Endodermal cell (in vitro differentiated cells): ENCODE measurements at places on chromosomes 12 and 14. TPM values are rescaled to one million over a fixed set of nuclear protein-coding genes. Genes with fewer than 3 reads are reported as not detected.

GRCh38 chr12:43694879-43695278 is 63.7 kb downstream of the PUS7L start:
- H3K27ac ChIP-seq, result no peak overlapping the region
- no peak overlapping the region for H3K4me3 ChIP-seq
- H3K27me3 ChIP-seq, result peaks cover 8% of the 10 kb centered on the region

GRCh38 chr14:52950410-52950897 is 396 bp downstream of the FERMT2 start:
- H3K27me3 ChIP-seq, result no peaks in the 10 kb centered on the region
- peak overlapping the region; percentile 90 for H3K4me3 ChIP-seq
- peak; percentile 74 for DNase-seq
- peaks cover 31% of the 10 kb centered on the region for H3K36me3 ChIP-seq

GRCh38 chr12:59393506-59393905 is 202.3 kb upstream of the SLC16A7 start:
- no peak overlapping the region for H3K27ac ChIP-seq
- DNase-seq, result no peak
- no peaks in the 10 kb centered on the region for H3K27me3 ChIP-seq
- H3K4me1 ChIP-seq, result no peaks in the 10 kb centered on the region
- H3K4me3 ChIP-seq, result no peak overlapping the region
- H3K36me3 ChIP-seq, result no peaks in the 10 kb centered on the region

DNA sequence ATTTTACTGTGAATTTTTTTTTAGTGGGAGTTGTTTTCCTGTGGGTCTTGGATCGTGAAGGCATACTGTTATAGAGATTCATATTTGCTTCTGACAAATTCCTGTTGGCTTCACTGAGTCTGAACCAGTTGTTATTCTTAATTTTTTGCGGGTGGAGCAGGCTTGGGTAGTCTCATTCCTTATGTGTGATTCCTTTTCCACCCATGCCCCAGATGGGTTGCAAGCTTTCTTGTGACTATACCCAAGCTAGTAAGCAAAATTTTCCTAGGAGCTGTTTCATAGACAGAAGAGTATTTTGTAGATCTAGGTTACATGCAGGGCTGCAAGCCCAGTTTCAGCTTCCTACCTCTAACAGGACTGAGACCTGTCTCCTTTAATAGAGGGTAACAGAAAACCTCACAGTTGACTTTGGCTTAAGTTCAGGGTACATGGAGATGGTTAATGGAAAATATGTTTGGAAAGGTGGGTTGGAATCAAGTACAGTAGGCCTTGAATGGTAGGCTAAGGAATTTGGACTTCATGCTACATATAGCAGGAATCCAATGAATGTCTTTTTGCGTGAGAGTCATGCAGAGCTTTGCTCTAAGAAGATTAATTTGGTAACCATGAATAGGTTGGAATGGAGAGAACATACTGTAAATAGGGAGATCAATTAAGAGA is 29.0 kb downstream of the TRMT5 start:
- H3K27me3 ChIP-seq, result no peaks in the 10 kb centered on the region
- no peak for DNase-seq
- H3K27ac ChIP-seq, result no peak overlapping the region
- no peaks in the 10 kb centered on the region for H3K36me3 ChIP-seq

DNA sequence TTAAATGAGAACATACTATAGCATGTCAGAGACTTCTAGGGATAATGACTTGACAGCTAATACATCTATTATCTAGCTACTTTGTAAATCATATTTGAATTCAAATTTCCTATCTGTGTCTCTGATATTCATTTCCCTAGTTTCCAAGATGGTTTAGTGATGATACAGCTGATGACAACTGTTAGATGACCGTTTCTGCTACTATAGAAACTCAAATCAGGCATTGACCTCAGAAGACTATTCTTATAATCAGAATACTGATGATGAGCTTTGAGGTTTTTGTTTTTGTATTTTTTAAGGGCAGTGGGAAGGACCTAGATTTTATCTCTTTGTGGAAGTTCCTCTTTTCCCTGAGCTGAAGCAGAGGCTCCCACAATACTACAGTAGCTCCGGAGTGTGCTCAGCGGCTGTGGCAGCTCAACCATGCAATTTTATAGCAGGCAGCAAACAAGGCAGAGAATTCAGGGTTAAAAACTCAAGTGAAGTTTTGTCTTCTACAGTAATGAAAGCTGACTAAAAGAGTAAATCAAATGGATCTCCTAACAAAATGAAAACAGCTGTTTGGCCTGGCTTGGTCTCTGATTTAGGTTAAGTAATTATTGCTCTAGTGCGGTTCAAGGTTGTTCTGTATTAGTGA is 145.1 kb downstream of the SLC25A21 start:
- no peaks in the 10 kb centered on the region for H3K4me1 ChIP-seq
- H3K27me3 ChIP-seq, result no peaks in the 10 kb centered on the region
- H3K36me3 ChIP-seq, result no peaks in the 10 kb centered on the region
- H3K4me3 ChIP-seq, result no peak overlapping the region
- no peak overlapping the region for H3K27ac ChIP-seq

GRCh38 chr12:54602661-54603060 is 14.2 kb upstream of the PPP1R1A start:
- no peaks in the 10 kb centered on the region for H3K36me3 ChIP-seq
- H3K27ac ChIP-seq, result no peak overlapping the region
- peak; percentile 17 for DNase-seq
- peaks cover 15% of the 10 kb centered on the region for H3K27me3 ChIP-seq
- no peak overlapping the region for H3K4me3 ChIP-seq
- no peaks in the 10 kb centered on the region for H3K4me1 ChIP-seq

GRCh38 chr12:61891632-61892031 is 368.6 kb upstream of the USP15 start:
- DNase-seq, result no peak
- H3K27ac ChIP-seq, result no peak overlapping the region
- H3K36me3 ChIP-seq, result no peaks in the 10 kb centered on the region

- H3K36me3 ChIP-seq, result no peaks in the 10 kb centered on the region
- H3K4me3 ChIP-seq, result no peak overlapping the region
- no peak overlapping the region for H3K27ac ChIP-seq
- no peaks in the 10 kb centered on the region for H3K27me3 ChIP-seq
Observed at GRCh38 chr12:124553862-124554428, 13.5 kb downstream of the NCOR2 start.

DNA sequence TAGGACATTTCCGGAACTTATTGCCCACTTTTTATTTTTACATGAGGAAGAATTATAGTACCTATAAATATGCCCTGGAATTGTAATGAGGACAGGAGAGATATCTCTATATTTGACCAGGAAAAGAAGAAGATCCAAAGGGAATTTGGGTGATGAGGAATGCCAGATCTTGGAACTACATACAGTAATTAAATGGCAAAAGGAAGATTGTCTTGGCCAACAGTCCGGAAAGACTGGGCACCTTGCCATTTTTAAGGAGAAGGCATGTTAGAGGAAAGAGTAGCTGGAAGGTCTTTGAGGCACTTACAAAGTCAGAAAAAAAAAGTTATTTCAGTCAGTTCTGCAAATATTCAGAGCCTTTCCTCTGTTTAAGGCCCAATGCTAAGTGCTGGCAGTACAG is 616.4 kb downstream of the MED13L start:
- no peaks in the 10 kb centered on the region for H3K27me3 ChIP-seq
- peaks cover 1% of the 10 kb centered on the region for H3K4me1 ChIP-seq
- H3K36me3 ChIP-seq, result no peaks in the 10 kb centered on the region
- DNase-seq, result no peak

DNA sequence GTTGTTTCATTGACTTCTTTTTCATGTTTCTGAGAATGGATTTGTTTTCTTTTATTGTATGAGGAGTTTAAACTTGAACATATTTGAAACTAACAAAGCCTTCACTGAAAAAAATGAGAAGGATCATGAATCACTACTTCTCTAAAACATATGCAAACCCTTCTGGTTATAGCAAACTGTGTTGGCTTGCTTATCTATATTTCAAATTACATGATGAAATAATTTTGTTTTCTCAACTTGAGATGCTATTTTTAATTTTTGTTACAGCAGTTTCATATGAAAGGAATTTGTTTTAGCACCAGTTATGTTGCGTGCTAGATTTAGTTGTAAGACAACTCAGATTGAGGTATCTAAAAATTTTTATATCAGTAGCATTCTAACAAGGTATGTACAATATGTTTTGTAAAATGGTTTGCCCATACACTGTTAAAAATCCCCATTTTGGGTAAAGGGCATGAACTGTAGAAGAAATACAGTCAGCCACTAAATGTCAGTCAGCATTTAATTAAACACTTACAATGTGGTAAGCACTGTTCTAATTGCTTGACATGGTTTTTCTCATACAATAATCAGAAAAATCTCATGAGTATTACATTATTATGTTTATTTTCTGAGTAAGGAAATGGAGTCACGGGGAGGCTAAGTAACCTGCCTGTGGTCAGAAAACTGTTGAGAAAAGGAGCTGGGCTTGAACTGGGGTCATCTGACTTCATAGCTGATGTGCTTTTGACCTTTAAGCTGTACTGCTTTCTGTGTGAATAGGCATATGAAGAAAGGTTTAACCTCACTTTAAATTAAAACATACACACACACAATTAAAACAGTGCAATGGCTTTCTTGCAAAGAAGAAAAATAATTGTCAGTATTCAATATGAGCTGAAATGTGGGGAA is 105.7 kb downstream of the PLEKHA5 start:
- DNase-seq, result no peak
- no peaks in the 10 kb centered on the region for H3K27me3 ChIP-seq
- H3K27ac ChIP-seq, result no peak overlapping the region
- no peak overlapping the region for H3K4me3 ChIP-seq

GRCh38 chr14:96062010-96062409 is 22.8 kb downstream of the C14orf132 start:
- H3K4me1 ChIP-seq, result no peaks in the 10 kb centered on the region
- H3K4me3 ChIP-seq, result no peak overlapping the region
- DNase-seq, result peak; percentile 44
- H3K27ac ChIP-seq, result no peak overlapping the region

GRCh38 chr14:25009891-25010290 is 40.1 kb downstream of the STXBP6 start:
- H3K4me1 ChIP-seq, result peaks cover 8% of the 10 kb centered on the region
- H3K36me3 ChIP-seq, result no peaks in the 10 kb centered on the region
- peak; percentile 65 for DNase-seq
- no peaks in the 10 kb centered on the region for H3K27me3 ChIP-seq
- H3K27ac ChIP-seq, result peak overlapping the region; percentile 11

- peaks cover 9% of the 10 kb centered on the region for H3K27me3 ChIP-seq
- no peak overlapping the region for H3K27ac ChIP-seq
- peak overlapping the region; percentile 92 for H3K4me3 ChIP-seq
- DNase-seq, result no peak
Observed at GRCh38 chr12:80936353-80936641, 1.4 kb downstream of the LIN7A start.

GRCh38 chr12:117093918-117094630 is 5.1 kb downstream of the TESC start:
- H3K27me3 ChIP-seq, result peaks cover 19% of the 10 kb centered on the region
- no peak overlapping the region for H3K4me3 ChIP-seq

DNA sequence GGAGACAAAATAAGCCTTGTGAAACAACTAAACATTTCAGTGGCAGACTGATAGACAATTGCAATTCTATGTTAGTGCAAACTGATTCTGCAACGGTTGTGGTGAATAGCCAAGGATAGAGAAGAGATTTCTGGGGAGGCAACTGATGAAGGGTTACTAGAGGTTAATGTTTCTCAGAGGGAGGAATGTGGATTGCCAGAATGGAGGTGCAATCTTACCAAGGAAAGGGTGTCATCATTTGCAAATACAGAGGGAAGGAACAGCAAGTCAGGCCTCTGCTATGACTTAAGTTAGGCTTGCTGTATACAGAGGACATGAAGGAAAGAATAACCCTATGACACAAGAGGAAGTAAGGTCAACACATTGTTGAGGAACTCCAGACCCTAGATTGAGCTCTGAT is 35.8 kb downstream of the CCDC175 start:
- no peak for DNase-seq
- no peaks in the 10 kb centered on the region for H3K4me1 ChIP-seq
- no peak overlapping the region for H3K27ac ChIP-seq
- H3K4me3 ChIP-seq, result no peak overlapping the region
- H3K36me3 ChIP-seq, result no peaks in the 10 kb centered on the region
- H3K27me3 ChIP-seq, result no peaks in the 10 kb centered on the region

GRCh38 chr14:100312877-100313400 is 6.7 kb upstream of the SLC25A29 start:
- H3K27ac ChIP-seq, result no peak overlapping the region
- H3K27me3 ChIP-seq, result no peaks in the 10 kb centered on the region
- H3K4me3 ChIP-seq, result no peak overlapping the region

DNA sequence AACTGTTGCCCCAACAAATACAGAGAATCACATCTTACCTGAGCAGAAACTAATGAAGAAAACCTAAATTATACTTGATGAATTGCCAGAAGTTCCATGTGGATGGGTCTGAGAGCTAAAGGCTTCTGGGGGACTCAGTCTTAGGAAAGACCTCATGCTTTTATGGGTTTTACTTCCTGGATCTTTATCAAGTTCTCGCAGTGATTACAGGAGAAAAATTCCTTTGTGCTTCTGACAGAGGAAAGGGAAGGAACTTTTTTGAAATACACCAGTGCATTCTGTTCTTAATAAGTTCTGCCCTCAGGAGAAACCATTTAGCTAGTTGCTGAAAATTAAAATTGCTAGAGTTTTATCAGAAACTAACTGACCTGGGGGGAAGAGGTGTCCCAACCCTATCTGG is 203.9 kb upstream of the KITLG start:
- DNase-seq, result no peak
- H3K4me3 ChIP-seq, result no peak overlapping the region
- no peaks in the 10 kb centered on the region for H3K36me3 ChIP-seq
- H3K4me1 ChIP-seq, result no peaks in the 10 kb centered on the region
- H3K27ac ChIP-seq, result no peak overlapping the region
- H3K27me3 ChIP-seq, result no peaks in the 10 kb centered on the region

DNA sequence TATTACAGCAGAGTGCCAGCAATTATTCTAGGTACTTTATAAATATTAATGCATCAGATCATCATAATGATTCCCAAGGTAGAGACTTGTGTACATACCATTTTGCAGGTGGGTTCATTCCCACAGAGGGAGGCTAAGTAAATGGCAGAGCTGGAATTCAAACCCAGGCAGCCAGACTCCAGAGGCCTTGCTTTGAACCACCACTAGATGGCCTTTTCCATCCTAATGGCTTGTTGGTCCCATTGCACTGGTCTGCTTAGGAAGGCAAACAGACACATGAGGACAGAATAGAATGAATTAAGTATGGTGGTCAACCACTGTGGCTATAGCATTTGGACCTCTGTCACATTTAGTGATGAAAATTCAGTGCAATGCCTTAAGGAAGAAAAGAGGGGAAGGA is 158.7 kb downstream of the METTL25 start:
- H3K27ac ChIP-seq, result no peak overlapping the region
- no peaks in the 10 kb centered on the region for H3K27me3 ChIP-seq
- no peak overlapping the region for H3K4me3 ChIP-seq
- peak; percentile 80 for DNase-seq
- H3K36me3 ChIP-seq, result no peaks in the 10 kb centered on the region

GRCh38 chr12:86213012-86213411 is 43.2 kb downstream of the MGAT4C start:
- H3K4me1 ChIP-seq, result peaks cover 3% of the 10 kb centered on the region
- H3K36me3 ChIP-seq, result no peaks in the 10 kb centered on the region
- peak overlapping the region; percentile 47 for H3K4me3 ChIP-seq
- H3K27me3 ChIP-seq, result no peaks in the 10 kb centered on the region
- no peak for DNase-seq

GRCh38 chr12:131242741-131243496 is 289.2 kb downstream of the ADGRD1 start:
- peak overlapping the region; percentile 66 for H3K4me3 ChIP-seq
- no peaks in the 10 kb centered on the region for H3K36me3 ChIP-seq
- peak; percentile 93 for DNase-seq
- no peak overlapping the region for H3K27ac ChIP-seq

The BATF gene
- total RNA-seq, result not detected in 3 replicates

The PMCH gene
- not detected in 3 replicates for total RNA-seq

The METTL1 gene
- total RNA-seq, result 28.7 and 29.4 TPM in 2 replicates

The GPR132 gene
- total RNA-seq, result 0.27 to 0.59 TPM (median 0.47 TPM) in 3 replicates

The PRIMA1 gene
- 16.2 and 20.8 TPM in 2 replicates for total RNA-seq

The POTEG gene
- not detected in 3 replicates for total RNA-seq

The AQP6 gene
- 0.19 to 0.20 TPM in 2 of 3 replicates, not detected in the other for total RNA-seq

The KLRC4 gene
- not detected in 3 replicates for total RNA-seq

The RBM23 gene
- 31.4 to 52.0 TPM (median 49.6 TPM) in 3 replicates for total RNA-seq

The CLEC7A gene
- not detected in 2 replicates for total RNA-seq

The KLHDC1 gene
- 0.44 to 0.77 TPM (median 0.68 TPM) in 3 replicates for total RNA-seq
